ENCODE measurements at places on chromosomes 6 and 20.

- no peak for DNase-seq
Measured at GRCh38 chr6:116255246-116255800, 1.4 kb upstream of the TSPYL4 start.

GRCh38 chr20:35319871-35320197 is 27.6 kb upstream of the FAM83C start:
- DNase-seq = no peak

DNA sequence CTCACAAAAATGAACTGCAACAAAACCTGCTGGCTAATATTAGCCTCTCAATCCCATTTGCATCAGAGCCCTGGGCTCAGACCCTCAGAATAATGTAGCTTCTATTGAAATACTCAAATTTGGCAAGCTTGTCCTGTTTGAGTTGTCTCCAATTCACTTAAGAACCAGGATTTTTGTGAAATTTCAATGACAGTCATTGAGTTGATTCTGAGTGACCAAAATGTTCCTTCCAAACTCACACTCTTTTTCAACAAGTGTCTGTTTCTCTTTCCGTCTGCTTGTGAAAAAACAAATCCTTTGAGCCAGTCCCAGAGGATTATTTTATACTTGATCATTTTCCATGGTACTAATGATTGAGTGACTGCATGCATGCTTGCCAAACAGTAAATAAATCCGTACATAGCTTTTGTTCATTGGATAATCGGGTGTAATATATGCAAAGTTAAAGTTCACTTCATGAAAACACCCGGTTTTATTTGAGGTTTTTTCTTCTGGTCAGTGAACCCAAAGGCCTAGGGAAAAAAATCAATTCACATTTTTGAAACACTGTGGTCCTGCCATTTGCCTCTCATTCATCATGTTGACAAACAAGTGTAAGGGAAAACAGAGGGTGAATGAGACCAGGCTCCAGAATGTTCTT is 16.4 kb upstream of the SLC22A2 start:
- no peak for DNase-seq

GRCh38 chr20:41101660-41102059 is 35.7 kb upstream of the PLCG1 start:
- DNase-seq = no peak

DNA sequence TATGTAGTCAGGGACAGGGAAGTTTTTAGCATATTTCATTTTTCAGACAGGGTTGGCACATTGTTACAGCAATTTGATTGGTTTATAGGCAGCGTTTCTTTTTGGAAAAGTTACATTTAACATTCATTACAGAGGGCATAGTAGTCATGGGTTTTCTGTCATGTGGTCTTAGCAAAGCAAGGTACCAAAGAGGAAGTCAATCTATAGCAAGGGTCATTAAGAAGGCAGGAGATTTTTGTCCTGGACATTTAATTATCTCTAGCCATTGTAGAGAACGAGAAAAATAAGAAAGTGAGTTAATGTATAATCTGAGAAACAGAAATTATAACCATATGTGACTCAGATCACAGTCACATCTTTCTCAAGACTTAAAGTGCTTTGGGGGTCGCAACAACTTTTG is 47.4 kb downstream of the TPD52L1 start:
- no peak for DNase-seq

DNA sequence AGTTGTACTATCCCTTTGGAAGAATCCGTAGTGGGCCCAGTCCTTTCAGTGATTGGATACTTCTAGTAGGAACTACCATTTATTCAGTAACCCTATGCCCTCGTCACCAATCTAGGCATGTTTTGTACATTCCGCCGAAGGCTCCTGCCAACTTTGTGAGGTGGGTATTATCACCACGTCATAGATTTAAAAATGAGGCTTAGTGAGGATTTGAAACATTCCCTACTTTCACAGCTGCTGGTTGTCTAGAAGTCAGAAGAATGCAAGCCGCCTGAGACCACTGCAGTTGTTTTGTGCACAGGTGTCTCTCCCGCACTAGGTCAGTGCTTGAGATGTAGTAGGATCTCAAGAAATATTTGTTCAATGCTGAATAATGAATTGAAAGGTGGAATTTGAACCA is 32.6 kb downstream of the ENPP1 start:
- no peak for DNase-seq

- no peak for DNase-seq
Measured at GRCh38 chr6:148392671-148393070, 50.0 kb downstream of the SASH1 start.

GRCh38 chr6:165988757-165989456 is 178.7 kb downstream of the TBXT start:
- no peak for DNase-seq

DNA sequence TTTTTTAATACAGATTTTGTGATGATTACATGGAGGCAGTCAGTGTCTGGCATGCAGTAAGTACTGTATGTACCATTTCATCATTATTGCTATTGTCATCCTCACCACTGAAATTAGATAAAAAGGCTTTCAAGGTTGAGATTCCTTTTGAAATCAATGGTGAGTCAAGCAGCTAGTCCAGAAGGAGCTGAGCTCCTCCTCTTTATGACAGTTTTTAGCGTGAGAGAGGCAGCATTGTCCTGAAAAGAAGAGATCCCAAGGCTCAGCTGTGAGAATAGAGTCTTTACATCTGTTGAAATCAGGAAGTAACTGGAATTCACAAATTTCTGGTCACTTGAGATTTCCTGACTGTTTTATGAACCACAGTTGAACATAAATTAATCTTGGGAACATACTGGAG is 161.9 kb downstream of the PAX1 start:
- no peak for DNase-seq

DNA sequence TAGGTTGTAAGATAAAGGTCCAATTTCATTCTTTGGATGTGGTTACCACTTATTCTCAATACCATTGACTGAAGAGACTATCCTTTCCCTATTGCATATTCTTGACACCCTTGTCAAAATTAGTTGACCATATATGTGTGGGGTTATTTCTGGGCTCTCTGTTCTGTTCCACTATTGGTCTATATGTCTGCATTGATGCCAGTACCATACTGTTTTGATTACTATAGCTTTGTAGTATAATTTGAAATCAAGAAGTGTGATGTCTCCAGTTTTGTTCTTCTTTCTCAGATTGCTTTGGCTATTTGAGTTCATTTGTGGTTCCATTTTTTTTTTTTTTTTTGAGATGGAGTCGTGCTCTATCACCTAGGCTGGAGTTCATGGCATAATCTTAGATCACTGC is 8.1 kb upstream of the LRP11 start:
- DNase-seq = no peak

- no peak for DNase-seq
Measured at GRCh38 chr20:61998343-61999121, 67.1 kb downstream of the TAF4 start.

GRCh38 chr6:159887146-159887545 is 3.6 kb upstream of the MAS1 start:
- DNase-seq = no peak

- peak; percentile 22 for DNase-seq
Measured at GRCh38 chr6:127518710-127519468, at the start of gene MTCL3. MTCL3 (minus strand) TSS chr6:127519335.

DNA sequence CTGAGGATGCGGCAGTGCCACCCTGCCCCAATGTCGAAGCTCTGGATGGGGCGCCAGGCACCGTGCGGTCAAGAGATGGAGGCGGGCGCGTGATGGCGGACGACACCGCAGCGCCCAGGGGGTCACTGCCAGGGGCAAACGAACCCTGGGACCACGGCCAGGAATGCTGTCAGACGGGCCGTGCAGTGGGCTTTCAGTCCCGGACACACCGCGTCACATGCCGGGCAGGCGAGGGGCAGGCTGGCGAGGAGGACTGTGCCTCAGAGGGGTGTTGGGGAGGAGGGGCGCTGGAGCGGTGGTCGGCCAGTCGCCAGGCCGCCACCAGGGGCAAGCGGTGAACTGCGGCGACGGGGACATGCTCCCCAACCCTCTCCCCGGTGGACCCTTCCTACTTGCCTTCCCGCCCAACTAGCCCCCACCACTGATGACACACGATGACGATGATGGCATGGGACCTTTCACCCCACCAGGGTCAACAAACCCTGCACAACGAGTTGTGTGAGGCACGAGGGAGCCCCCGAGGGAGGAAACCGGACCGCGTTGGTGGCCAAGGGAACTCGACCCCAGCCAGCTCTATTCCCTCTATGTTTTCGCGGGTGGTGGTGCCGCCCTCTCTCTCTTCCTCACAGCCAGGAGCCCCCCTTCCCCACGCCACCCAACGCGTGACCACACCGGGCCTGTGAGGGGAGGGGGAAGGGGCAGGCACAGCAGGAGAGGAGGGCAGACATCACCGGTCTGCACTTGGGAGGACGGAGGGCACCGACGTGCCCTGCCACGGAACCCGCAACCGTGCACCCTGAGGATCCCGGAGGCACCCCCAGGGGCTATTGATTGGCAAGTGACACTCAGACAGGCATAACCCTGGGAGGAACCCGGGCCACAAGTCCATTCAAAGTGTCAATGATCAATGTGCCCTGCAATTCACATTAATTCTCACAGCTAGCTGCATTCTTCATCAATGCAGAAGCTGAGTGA is 1960.9 kb upstream of the DEFB115 start:
- DNase-seq = no peak

DNA sequence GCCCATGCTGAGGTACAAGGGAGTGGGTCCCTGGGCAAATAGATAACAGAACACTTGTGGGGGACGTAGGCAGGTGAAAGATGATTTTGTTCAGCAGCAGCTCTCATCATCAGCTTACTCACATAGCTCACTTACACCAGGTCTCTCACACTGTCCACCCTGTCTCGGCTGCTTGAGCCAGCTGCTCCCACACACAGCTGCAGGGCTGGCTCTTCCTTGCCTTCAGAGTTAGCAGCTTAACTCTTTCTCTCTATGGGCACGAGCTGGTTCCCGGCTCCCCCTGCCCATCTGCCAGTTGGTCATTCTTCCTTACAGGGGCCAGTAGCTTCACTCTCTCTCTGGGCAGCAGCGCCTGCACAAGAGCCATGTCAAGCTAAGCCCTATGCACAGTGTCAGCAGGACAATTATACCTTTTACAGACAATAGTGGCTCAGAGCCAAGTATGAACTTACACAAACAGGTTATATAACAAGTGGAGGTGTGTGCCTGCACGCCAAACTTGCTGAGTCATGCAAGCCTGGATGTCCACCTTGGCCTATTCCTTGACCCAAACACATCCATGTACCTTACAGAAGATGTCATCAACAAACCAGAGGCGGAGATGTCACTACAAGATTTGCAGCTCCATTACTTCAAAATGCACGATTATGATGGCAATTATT is 18.7 kb downstream of the ZNF391 start:
- no peak for DNase-seq

DNA sequence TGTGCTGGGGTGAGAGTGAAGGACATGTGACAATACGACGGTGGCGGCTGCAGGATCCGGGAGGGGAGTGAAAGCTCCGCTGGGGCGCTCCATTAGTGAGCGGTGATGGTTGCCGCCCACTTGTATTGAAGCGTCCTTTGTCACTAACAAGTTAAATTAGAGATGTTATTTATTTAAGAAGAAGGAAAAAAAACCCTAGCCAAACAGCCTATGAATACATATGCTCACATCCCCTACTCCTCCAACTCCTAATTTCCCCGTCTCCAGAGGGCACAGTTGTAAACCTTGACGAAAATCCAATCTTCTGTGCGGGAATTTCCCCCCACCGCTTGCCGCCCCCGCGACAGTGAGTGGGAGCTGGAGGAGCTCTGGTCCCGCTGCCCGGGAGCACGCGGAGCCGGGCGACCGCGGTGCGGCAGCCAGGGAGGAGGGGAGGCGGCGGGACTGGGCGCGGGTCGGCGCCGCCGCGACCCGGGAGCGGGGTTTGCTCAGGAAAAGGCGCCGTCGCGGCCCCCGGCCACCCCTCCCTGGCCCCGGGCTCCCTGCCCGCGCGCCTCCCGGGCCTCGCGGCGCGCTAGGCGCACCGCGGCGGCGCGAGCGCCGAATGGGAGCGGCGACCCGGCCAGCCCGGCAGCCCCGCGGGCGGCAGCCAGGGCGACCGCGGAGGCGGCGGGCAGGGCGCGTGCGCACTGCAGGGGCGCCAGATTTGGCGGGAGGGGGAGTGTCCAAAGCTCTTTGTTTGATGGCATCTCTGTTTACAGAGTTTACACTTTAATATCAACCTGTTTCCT is at the start of gene MYB:
Gene MYB (plus strand): TSS at position 767 of the 791 bp plus-strand sequence. CDS start 206 bp downstream, outside the sequence.
- peak; percentile 70 for DNase-seq
